Hematopoietic multipotent progenitor cell treated with erythropoietin and hydrocortisone succinate and interleukin-3 and kit ligand, for 4 days (in vitro differentiated cells): ENCODE measurements at places on chromosomes 6 and 20.

DNA sequence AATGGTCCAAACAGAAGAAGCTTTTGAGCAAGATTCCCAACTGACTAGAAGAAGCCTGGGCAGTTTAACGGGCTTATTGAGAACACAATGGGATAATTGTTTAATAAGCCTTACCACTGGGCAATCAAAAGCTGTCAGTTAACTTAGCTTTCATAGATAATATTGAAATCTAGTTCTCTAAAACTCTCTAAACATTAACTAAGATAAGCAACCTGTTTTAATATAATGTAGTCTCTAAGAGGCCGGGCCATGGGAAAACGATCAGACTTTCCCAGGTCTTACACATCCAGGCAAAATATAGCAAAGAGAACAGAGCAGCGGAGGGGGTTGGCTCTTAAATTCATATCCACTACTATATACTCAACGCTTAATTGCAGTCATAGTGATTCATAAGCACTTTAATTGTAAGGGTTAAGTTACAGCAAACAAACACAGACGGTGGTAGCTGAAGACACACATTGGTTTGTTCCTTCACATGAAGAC is 128.0 kb upstream of the FAM83B start:
- DNase-seq: no peak

GRCh38 chr6:41571021-41571780 is 25.0 kb downstream of the FOXP4 start:
- no peak for DNase-seq

GRCh38 chr6:131602781-131603312 is 25.2 kb downstream of the MED23 start:
- DNase-seq: no peak

GRCh38 chr6:93789532-93789931 is 370.2 kb upstream of the EPHA7 start:
- no peak for DNase-seq

GRCh38 chr6:33114406-33114805 is 38.6 kb downstream of the HLA-DPB1 start:
- DNase-seq: peak; percentile 42

GRCh38 chr6:68651011-68651985 is 16.2 kb downstream of the ADGRB3 start:
- DNase-seq: no peak

DNA sequence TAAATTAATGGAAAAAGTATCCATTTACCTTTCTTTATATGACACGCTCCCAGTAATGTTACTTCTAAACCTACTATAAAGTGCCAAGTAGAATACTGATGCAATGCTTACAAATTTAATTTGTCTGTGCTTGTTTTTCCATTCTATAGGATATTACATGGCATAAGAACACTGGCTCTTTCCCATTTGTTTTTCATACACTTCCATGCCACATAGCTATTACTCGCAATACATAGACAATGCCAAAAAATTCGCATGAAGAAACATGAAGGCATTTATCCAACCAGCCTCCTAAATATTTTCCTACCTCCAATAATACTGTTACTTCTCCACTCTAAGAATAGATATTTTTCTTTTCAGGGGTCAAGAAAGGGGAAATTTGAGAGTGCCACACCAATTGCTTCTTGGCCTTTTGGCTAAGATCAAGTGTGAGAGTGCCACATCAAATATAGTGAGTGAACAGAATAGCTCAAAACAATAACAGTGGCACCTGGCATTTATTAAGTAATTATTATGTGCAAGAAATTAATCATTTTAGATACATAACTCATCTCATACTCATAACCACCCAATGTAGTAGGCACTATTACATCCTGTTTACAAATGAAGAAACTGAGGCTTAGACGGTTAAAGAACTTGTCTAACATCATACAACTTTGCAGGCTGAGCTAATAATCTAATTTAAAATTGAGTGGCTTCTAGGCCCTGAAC is 845 bp upstream of the DST start:
- DNase-seq: no peak

GRCh38 chr6:116992546-116992945 is 115.5 kb downstream of the RFX6 start:
- DNase-seq: no peak

DNA sequence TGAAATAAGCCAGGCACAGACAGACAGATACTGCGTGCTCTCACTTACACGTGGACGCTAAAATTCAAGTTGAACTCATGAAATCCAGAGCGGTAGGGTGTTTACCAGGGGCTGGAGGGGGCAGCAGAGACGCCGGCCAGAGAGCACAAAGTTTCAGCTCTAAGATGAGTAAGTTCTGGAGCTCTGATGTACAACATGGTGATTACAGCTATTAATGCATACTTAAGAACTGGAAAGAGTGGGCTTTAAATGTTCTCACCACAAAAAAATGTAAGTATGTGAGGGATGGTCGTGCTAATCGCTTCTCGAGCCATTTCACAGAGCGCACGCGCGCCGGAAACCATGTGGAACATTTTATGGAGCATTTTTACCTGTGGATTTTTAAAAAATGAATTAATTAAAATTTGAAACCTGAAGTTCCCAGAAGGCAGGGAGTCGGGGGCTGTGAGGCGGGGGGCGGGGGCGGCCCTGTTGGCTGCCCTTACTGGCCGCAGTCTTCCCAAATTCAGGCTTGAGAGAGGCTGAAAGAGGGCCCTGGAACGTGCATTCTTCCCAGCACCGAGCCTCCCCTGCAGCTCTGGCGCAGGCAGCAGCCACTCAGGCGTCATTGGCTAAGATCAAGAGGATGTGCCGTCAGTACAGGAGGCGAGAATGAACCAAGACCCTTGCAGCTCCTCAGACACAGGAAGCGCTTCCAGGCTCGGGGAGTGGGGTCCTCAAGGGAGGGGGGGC is 8.5 kb upstream of the SLCO4A1 start:
- DNase-seq: no peak

DNA sequence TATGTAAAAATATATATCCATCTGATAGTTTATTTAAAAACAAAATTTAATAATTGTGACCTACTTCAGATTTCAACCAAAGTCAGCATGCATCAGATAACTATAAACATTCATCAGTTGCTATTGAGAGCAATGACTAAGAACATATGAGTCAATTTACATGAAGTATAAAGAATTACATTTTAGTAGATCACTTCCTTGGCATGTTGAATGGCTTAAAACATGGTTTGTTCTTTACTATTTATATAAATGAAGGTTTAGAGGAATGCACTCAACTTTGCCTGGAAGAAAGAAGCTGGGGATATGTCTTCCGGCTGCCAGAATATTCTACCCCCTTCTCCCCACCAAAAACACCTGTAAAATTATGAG is 6.4 kb upstream of the FAM217A start:
- no peak for DNase-seq

DNA sequence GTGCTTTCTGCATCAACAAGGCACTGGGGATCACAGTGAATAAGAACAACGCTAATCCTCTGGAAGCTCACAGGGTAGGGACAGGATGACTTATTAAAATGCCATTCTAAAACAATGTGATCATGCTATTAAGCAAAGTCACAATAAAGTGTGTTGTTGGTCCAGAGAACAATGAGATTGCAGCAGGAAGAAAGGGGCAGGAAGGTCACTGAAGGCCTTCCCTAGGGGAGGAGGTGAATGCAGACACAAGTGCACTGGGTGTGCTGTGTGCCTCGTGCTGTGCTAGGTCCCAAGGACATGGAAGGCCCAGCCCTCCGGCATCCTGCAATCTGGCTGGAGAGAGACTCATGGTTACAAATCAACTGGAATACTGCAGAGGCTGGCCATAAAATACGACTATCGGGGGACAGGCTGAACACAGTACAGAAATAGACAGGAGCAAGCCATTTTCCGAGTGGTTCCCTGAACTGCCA is 55.7 kb downstream of the LYRM4 start:
- no peak for DNase-seq

- DNase-seq: no peak
These were observed 36.9 kb upstream of the HLA-C start for GRCh38 chr6:31308845-31309175.

DNA sequence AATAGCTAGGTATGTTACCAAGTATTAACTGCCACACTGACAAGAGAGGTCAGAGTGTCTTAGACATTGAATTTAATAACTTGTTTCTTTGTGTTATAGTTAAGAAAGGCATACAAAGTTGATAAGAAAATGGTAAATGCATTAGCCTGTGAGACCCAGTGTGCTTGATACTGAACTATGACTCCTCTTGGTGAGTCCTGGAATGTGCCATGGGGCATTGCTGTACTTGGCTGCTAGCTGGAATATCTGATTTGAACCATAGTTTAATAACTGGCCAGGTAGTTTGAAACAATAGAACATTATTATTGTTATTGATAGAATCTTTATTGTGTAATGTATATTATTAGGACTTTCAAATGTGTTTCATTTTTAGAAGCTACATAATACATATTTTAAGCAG is 70.0 kb downstream of the ZFAND3 start:
- DNase-seq: no peak

- no peak for DNase-seq
These were observed 95.2 kb downstream of the PDE7B start for GRCh38 chr6:135946674-135947073.

GRCh38 chr20:43922614-43923013 is 8.0 kb downstream of the TOX2 start:
- DNase-seq: no peak

DNA sequence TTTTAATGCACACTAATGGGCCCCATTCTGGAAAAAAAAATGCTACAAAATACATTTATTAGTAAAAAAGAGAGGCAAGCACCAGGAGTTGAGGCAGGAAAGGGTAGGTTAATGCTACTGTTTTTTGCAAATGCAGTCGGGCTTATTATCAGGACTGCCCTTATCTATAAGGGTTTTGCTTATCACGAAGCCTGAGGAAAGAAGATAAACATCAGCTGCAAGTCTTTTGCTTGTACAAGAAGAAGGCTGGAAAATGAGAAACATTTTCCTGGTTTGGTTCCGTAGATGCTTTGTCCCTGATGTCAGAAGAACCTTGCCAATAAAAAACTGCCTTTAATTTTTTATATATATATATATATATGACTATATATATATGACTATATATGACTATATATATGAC is 189.3 kb upstream of the VGLL2 start:
- no peak for DNase-seq

DNA sequence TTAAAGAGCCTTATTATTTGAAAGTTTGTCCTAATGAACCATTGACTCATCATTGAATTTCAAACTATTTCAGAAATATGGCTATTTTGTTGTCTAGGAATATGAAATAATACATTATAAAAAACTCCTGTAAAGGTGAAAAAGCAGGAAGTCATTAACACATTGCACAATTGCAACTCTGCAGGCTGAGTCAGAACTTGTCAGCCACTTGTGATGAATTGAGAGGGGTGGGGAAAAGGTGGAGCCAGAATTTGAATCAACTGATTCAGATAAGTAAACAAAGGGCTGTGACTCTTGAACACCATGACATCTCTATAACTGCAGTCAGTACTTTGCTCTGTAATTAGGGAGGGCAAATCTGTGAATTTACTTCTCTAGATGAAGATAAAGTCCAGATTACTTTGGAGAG is 6.0 kb downstream of the C6orf141 start:
- DNase-seq: peak; percentile 62

GRCh38 chr6:22366214-22366613 is 69.4 kb upstream of the PRL start:
- peak; percentile 79 for DNase-seq

- peak; percentile 68 for DNase-seq
These were observed 166.2 kb upstream of the CHD6 start for GRCh38 chr20:41784209-41784958.

DNA sequence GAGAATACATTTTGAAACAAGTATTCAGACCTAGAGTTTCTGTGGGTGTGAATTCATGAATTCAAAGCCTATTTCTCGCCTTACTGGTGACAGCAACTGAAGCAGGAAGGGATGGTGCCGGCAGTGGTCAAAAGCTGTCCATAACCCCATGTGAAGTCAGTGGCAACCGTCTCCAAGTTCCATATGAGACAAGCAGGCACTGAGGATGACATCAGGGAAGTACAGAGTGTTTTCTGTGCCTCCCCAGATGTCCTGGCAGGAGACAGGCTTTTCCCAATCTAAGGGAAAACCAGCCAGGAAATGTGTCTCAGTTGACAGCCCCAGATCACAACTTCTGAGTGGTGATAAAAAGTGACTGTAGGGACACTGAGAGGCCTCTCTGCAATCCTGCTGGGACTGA is 66.6 kb downstream of the HIVEP2 start:
- no peak for DNase-seq

- DNase-seq: no peak
These were observed 103.6 kb downstream of the JPH2 start for GRCh38 chr20:44083220-44083933.

GRCh38 chr20:5569021-5569420 is 181.2 kb upstream of the SHLD1 start:
- DNase-seq: peak; percentile 87

DNA sequence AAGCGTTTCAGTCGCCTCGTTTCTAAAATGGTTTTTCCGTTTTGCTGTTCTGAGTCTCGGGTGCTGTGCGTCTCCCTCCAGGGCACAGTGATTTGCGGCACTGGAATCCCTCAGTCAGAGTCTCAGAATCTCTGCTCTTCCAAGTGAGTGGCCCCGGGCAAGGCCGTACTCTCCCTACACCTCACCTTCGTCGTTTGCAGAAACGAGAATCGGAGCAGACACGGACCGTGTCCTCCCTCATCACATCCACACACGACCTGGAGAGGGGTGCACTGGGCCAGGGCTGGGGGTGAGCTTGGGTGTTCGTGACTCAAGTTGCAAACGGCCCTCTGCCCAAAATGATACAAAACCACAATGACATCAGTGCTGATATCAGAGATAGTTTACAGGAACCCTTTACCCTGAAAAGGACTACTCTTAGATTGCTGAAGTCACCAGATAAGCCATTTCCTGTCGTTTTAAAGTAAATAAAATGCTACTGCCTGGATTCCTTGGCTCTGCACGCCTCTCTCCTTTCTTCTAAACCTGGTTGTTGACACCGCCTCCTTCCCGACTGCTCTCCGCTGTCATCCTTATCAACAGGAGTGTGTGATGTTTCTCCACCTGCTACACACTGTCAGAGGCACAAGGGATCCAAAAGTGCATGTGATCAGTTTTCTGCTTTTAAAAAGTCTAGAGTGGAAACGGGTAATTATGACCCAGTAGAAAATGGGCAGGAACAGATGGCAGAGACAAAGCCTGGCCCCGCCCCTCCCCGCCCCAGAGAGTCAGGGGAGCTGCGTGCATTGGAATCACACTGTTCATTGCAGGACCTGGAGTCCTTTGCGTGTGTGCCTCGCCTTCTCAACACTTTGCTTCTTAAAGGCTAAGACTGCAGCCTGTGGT is 38.4 kb downstream of the KIF25 start:
- peak; percentile 79 for DNase-seq

GRCh38 chr6:36593569-36594028 is 563 bp upstream of the SRSF3 start:
- peak; percentile 79 for DNase-seq

- DNase-seq: no peak
These were observed 43.7 kb upstream of the EYA2 start for GRCh38 chr20:46850896-46851295.

DNA sequence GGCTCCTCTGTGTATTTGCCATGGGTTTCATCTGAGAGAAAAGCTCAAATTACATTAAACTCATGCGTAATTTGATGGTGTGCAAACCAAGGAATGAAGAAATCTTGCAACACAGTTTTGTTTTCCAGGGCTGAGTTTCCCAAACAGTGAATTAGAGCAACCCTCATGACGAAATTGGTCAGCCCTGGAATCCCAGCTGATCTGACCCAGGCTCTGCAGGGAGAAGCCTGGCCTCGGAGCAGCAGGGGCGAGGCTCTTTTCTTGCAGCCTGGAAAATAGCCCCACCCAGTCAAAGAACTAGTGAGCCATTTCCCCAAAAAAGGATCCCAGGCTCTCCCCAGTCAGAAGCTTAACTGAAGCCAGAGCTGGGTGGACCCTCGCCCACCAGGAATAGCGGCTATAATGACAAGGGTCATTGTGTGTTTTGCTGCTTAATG is 107.3 kb upstream of the SNX9 start:
- no peak for DNase-seq

GRCh38 chr6:124433387-124434160 is 528.7 kb upstream of the RNF217 start:
- DNase-seq: no peak
